ENCODE measurements at places on chromosomes 2 and 18. TPM values are rescaled to one million over a fixed set of nuclear protein-coding genes. Genes with fewer than 3 reads are reported as not detected.

The FAM110C gene
- total RNA-seq: 3.7 TPM

The NEB gene
- 2,139 TPM for total RNA-seq

The ARL4C gene
- total RNA-seq: 6.8 TPM

The RAD51AP2 gene
- 0.10 TPM for total RNA-seq

The CNTNAP5 gene
- total RNA-seq: 1.7 TPM

The EHD3 gene
- total RNA-seq: 11.4 TPM

The EFEMP1 gene
- 75.8 TPM for total RNA-seq

The GCG gene
- total RNA-seq: not detected

The LONRF2 gene
- total RNA-seq: 5.1 TPM

The MAT2A gene
- total RNA-seq: 118 TPM
